CD14-positive monocyte (primary cell): ENCODE measurements at places on chromosomes 6 and 20.

DNA sequence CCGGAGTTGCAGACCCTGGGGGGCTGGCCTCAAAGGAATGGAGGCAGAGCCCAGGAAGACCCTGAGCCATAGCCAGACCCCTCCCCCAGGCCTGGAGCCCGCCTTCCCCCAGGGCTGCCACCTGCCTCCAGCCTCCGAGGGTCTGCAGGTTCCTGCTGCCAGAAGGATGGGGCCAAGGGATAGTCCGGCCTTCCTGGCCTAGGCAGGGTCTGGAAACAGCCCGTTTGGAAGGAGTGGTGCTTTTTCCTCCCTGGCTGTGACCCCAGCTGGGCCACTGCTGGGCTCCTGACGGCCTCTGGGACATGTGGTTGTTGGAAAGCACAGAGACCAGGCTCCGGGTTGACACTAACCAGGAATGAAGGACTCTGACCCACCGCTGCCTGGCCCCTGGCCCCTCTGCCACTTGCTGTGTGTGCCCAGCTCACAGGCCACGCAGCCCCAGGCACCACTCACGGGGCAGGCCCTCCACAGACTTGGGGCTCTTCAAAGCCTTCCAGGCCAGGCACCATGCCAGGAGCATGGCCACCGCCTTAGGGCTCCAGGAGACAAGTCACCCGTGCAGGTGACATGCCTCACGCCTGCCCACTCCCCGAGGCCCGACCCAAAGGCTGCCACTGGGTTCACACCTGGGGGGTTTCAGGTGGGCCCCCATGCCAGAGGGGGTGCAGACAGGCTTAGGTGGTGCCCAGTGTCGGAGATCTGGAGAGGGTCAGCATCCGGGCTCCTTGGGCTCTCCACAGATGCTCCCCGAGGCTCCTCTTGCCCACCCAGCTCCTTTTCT lies 3.9 kb upstream of the LAMA5 start:
- no peak for DNase-seq

DNA sequence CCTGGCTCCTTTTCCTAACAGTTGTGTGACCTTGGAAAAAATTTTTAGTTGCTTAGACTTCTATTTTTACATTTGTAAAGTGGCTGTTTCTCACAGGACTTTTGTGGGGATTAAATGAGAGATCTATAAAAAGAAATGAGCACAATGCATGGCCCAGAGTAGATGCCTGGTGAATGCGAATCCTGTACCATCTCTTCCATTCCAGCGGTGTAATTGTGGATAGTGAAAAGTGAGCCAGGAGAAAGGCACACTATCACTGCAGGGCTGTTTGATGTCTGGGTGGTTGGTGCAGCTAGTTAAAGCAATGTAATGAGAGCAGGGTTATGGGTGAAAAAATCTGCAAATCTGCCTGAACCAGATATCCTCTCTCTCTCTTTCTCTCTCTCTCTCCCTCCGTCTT lies 347.5 kb upstream of the CITED2 start:
- no peak for DNase-seq

DNA sequence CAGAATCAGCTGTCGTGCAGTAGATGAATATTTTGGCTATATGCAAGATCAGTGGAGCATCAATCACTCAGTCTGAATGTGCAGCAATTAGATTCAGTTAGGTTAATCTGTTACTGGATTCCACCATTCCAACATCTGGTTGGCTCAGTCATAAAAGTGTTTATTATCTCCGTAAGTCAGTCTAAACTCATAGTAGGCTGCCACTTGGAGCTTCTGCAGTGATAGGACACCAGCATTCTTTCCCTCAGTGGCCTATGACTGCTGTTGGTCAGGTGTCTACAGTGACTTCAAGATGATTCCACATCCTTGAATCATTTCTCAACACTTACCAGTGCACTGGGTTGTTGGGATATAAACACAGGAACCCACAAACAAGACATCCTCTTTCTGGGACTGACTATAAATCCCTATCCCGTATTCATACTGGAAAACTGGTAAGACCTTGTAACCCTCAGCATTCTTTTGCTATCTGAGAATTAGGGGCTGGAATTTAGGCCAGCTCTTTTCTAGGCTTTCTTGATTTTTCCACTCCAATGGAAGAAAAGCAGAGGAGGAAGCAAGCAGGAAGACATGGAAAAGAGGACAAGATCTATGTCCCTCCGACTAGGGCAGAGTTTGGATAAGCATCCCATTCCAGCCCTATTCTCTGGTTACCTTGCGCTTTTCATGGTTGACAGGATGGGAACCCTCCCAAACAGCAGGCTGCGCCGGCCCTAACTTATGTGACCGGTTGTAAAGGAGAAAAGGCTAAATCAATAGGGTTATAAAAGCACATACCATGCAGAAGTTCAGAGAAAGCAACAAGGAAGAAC lies 919.6 kb downstream of the KIF16B start:
- no peak for DNase-seq

DNA sequence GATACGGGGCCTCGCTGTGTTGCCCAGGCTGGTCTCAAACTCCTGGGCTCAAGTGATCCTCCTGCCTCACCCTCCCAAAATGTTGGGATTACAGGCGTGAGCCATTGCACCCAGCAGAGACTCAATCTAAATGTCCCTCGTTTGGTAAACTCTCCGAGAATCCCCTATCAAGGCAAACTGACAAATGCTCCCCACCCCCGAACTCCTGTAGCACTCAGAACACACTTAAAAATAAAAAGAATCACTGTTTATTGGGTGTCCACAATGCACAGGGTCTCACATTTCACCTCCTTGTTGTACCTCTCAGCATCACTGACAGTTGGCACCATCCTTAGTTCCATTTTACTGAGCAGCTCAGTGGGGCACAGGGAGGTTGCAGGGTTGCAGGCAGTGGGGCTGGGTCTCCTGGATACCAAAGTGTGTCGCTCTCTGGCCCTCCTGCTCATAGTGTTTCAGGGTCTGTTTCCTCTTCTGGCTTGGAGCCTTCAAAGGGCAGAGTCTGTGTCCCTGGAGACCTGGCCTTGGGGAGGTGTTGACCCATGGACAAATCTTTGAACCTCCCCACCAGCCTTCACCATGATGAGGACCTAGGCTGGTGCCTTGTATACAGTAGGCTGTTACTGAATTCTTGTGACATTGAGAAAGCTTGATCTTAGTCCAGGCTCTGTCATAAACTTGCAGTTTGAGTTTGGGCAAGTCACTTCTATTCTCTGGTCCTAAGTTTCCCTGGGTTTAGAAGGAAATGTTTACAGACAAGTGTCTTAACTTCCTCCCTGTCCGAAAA lies 8.5 kb upstream of the SRC start:
- peak; percentile 38 for DNase-seq

DNA sequence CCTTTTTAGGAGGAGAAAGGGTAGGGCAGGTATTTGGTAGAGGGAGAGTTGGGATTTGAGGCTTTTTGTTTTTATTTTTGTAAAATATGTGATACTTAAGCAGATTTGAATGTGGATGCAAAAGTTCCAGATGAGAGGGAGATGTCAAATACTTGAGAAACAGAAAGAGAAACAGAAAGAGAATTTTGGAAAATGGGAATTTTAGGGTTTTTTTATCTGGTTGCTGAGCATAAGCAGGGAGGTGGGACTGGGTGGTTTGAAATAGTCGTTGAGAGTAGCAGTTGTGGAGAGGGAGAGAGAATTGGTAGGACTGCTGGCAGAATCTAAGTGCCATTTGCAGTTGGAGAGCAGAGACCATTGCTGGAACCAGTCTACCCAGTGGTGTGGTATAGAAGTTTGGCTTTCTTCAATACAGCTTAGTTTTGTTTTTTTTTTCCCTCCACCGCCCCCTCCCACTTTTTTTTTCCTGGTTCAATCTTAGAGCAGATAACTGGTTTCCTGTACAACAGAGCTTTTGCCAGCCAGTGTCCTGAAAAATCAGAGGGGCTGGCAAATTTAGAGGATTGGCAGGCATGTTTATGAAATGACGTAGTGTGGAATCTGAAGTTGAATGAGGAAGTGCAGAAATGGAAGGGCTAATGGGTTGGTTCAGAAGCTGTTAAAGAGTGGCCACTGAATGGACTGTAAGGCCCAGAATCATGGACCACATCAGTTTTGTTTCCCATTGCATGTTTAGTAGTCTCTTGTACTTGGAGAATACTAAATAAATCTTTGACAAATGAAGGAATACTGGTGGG lies 68.7 kb downstream of the ATRN start:
- DNase-seq: no peak

DNA sequence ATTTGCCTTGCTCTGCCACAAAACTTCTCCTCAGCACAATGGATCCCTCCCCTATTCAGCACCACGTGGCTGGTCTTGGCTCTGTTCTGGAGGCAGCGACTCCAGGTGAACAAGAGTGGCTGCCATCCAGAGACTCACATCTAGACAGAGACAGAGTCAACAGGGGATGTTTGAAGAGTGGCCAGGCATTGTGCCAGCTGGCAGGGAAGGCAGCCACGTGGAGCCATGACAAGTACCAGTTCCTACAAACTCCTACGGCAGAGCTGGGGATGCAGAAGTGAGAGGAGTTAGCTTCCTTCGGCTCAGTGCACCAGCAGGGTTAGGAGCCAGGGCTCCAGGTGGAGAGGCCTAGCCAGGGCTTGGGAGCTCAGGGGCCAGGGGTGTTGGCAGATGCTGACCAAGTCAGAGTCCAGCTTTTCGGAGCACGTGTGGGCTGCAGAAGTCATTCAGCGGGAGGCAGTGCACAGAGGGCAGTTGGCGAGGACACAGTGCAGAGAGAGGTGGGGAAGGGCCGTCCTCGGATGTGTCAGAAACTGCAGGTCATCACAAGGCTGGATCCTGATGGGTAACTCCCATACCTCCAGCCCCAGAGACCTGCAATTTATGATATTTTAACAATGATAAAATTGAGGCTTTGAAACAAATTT lies 171.7 kb upstream of the PDE10A start:
- DNase-seq: no peak

- DNase-seq: no peak
These were observed 210.7 kb downstream of the BCAS1 start for GRCh38 chr20:53859684-53860083.

DNA sequence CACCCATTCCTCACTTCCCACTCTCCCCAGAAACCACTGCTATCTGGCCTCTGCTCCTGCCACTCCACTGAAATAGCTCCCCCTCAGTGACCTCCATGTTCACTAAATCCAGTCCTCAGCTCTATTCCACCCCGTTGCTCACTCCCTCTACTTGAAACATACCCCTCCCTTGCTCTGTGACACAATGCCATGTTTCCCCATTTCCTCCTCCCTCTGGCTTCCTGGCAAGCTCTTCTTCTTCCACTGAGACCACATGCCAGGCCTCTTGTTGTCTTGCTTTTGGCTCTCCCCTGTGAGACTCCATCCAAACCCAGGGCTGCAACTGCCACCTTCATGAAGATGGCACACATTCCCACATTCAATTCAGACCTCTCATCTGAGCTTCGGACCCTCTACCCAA lies 13.9 kb downstream of the TMEM151B start:
- DNase-seq: peak; percentile 28

DNA sequence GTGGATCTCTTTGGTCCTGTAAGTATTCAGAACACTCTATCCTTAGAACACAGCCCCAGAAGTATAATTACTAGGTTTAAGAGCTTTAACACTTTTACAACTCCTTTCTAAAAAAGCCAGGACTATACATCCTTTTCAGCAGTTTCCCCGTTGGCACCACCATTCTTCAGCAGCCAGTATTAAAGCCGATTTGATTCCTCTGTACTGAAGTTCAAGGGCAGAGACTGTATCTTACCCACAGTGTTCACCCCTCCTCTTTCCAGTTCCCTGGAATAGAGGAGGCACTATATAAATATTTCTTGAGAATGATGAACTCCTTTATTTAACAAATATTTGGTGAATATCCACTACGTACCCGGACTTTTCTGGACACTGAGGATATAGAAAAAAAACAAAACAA lies 15.9 kb downstream of the SEC63 start:
- DNase-seq: no peak

DNA sequence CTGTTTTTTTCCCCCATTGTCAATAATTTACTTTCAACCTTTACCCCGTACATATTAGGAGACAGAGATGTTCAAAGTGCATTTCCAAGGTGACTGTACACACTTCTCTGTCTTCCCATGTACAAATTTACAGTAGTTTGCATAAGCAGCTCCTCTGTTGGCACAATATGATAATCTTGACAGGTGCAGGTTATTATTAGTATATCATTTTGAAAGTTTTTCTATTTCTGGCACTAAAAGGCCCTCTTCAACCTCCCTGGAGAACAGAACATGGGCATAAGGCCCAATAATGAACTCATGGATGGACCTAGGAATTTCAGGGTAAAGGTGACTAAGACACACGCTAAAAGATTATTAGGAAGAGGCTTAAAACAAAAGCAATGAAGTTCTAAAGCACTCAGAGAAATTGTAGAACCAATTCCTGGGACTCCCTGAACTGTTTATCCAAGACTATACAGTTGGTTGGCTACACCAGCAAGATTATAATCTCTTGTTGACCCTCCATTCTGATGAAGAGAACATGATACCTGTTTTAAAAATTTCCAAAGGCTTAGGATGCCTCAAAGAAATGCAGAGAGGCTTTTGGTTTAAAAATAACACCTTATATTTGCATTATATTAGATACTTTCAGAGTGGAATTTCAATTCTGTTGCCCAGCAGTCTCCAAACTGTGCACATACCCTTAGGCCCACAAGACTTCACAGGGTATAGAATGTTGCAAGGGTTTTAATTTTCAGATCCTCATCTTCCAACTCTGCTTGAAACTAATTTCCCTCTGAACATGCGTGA lies 1.1 kb downstream of the AIG1 start:
- DNase-seq: no peak

- no peak for DNase-seq
These were observed 143.6 kb upstream of the ZNF184 start for GRCh38 chr6:27616328-27617045.

- no peak for DNase-seq
These were observed 220.8 kb downstream of the TRDN start for GRCh38 chr6:123415844-123416468.

GRCh38 chr6:93021235-93021915 lies 398.0 kb downstream of the EPHA7 start:
- no peak for DNase-seq

GRCh38 chr6:16286151-16286522 lies 47.8 kb downstream of the GMPR start:
- no peak for DNase-seq

DNA sequence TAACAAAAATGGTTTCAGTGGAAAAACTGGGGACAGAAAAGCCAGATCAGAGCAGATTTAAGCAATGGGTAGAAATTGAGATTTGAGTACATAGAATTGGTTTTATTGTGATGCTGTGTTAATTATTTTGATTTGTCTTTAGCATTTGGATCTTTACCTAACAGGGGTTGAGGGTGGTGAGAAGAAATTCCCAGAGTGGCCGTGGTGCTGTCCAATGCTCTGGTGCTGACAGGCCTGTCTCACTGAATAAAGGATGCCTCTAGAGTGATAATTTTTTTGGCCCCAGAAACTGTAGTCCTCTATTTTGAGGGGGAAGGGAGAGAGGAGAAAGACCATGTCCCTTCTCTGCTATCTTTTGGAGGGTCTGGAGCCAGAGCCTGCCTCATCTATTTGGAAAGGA lies 79.1 kb downstream of the LYRM2 start:
- DNase-seq: no peak

DNA sequence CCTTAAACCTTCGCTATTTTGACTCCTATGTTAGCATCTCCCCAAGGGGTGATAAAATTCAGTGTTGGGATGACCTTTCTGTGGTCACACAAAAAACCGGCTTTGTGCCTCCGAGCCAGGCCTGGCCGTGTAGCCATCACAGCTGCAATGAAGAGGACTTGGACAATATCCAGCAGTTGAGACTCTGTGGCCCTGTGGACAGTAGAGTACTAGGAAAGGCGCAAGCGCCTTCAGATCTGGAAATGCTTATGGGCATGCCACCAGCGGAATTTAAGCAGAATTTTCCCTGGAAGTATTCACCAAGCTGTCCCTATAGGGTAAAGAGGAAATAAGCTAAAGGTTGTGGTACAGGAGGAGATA lies 63.3 kb upstream of the SLC2A12 start:
- DNase-seq: no peak

GRCh38 chr6:131038597-131039344 lies 24.3 kb downstream of the EPB41L2 start:
- DNase-seq: no peak
